ENCODE measurements at places on chromosomes 5 and 9.

- DNase-seq = no peak
Measured at GRCh38 chr5:14236757-14237156, 93.6 kb downstream of the TRIO start.

DNA sequence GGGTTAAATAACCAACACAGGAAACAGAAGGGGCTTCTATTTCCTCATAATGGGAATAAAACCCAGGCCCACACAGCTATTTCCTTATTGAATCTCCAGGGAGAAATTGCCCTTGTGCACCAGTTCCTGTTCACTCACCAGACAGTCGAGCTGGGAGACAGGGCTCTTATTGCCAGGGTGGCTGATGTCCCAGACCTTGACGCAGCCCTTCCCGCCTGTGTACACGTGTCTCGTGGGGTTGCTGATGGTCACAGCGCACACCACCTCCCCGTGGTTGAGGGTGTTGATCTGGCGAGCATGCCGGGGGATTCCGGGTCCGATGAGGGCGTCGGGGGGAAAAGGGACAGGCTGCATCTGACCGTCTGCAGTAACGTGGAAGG is 96.5 kb downstream of the TLE1 start:
- no peak for DNase-seq

DNA sequence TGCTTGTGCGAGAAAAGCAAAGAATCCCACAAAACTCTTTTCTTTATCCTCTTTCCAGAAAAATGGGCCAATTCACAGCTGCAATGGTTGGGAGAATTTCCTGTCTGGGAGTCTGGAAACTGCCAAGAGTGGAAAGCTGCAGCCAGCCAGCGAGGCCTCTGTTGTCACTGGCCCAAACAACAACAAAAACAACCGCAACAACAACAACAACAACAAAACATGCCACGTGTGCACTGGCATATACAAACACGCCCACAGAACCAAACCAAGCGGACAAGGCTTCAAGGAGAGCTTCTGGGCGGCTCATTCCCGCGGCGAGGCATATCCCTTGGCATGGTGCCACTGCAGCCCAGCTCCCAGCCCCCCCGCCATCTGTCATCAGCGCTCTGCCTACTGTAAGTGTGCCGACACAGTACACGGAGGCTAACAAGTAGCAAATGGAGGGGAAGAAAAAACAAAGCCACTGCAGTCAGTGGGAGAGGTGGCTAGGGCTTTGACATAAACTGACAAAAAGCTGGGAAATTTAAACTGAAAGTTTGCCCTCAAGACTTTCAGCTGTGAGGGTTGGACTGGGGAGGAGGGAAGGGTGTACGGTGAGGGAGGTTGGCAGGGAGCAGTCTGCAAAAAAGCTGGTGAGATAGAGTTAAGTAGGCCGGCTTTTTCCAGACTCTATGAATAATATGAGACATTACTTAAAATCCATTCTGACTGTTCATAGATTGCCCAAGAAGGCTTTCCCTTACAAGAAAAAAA is 165.0 kb upstream of the ZNF462 start:
- DNase-seq = no peak

DNA sequence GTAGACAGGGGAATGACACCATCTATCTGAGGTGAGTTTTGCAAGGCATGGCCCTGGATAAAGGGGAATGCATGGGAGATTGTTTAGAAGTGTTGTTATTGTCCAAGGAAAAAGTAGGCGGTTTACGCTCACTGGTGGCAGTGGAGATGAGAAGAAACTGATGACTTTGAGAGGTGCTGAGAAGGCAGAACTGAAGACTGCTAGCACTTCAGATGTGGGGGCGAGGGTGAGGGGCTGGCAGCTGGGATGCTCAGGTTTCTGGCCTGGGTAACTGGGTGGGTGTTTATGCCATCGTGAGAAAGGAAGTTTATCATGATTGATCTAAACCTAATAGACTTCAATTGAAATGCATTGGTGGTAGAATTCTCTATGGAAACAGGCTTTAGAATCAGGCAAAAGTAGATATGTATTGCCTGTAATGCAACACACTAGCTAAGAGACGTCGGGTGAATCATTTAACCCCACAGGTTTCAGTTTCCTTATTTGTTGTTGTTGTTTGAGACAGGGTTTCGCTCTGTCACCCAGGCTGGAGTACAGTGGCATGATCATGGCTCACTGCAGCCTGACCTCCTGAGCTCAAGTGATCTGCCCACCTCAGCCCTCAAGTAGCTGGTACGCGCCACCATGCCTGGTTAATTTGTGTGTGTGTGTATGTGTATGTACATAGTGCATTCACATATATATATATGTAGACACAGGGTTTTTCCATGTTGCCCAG is 123.5 kb downstream of the SLC24A2 start:
- DNase-seq = no peak

- DNase-seq = no peak
Measured at GRCh38 chr5:55364537-55365055, 56.8 kb downstream of the MTREX start.

GRCh38 chr5:90875456-90875855 is 316.9 kb downstream of the ADGRV1 start:
- DNase-seq = no peak
